DMS153 (cell line): ENCODE measurements at places on chromosomes 2 and 18.

DNA sequence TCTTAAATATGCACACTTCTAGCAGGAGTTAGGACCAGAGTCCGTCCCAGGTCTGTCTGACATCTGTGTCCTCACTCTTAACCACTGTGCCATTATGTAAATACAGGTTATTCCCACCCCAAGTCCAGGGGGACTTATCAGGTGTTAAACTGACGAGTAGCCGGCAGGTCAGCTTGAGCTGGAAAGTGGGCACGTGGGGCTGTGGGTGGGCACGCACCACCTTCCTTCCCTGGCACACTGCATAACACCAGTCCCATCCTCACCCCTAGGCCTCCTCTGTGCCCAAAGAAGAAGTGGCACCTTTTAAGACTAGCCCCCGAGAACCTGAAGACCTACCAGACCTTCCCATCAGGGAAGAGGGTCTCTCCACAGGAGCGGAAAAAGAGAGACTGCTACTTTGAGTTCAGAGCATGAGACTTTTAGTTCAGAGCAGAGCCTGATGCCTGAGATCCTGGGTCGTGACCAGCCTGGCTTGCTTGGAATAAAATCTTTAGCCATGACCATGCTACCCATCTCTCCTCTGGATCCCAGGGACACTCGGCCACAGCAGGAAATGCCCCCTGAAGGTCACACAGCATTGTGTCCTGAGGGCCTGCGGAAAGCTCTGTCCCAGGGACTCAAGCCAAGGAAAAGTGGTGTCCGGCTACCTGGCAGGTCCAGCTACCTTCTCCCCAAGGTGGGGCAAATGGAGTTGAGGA, 62.0 kb downstream of the CIB4 start:
- DNase-seq = no peak

DNA sequence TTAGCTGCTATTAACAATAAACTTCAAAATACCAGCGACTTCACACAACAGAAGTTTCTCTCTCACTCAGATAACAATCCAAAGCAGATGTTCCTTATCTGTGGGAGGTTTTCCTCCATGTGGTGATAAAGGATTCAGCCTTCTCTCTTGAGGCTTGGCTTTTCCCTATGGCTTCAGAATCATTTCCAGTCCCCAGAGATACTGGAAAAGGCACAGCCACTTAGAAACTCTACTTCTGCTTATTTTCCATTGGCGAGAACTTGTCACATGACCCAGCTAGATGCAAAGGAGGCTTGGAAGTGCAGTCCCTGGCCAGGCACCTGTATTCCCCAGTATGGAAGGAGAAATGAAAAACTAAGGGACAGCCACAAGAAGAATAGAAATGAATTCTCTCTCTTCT, 344.8 kb downstream of the MTX2 start:
- no peak for DNase-seq

DNA sequence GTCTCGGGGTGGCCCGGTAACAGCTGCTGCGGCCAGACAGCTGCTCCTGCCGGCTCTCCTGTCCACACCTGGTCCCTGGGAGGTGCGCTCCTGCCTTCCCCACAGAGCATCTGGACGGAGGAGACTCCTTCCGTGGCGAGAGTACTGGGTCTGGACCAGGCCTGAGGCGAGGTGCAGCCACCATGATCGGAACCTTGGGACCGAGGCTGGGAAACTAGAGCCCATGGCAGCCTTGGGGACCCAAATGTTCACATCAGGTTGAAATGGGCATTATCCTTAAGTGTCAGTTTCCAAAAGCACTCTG, 628 bp downstream of the GIGYF2 start:
- DNase-seq = no peak

- no peak for DNase-seq
Measured at GRCh38 chr18:40532046-40532445, 1423.0 kb upstream of the PIK3C3 start.

DNA sequence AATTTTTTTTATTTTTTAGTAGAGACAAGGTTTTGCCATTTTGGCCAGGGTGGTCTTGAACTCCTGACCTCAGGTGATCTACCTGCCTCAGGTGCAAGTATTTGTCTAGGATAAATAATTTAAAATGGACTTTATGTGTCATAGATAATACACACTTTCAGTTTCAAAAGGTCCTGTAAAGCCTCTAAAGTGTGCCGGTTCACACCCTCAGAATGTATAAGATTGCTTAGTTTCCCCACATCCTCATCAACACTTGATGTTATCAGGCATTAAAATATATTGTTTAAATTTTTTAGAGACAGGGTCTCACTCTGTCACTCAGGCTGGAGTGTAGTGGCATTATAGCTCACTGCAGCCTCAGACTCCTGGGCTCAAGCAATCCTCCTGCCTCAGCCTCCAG, 170.5 kb downstream of the ANKRD44 start:
- no peak for DNase-seq

DNA sequence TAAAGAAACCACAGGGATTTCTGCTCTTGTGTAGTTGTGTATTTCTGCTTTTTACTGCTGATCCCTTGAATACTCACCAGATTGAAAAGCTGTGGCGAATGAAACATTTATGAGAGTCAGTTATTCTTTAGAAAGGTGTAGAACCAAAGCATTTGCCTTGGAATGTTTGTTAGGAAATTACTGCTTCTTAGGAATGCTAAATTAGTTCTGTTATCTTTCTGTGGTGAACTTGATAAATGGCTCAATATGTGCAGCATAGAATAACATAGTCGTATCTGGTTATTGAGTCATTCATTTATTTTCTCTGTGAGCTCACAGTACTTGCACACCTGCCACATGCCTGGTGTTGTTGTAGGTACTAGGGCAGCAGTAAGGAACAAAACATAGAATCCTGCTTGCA, 57.0 kb upstream of the FAM237A start:
- DNase-seq = no peak
